SW480 (cell line): ENCODE measurements at places on chromosomes 12 and 14.

DNA sequence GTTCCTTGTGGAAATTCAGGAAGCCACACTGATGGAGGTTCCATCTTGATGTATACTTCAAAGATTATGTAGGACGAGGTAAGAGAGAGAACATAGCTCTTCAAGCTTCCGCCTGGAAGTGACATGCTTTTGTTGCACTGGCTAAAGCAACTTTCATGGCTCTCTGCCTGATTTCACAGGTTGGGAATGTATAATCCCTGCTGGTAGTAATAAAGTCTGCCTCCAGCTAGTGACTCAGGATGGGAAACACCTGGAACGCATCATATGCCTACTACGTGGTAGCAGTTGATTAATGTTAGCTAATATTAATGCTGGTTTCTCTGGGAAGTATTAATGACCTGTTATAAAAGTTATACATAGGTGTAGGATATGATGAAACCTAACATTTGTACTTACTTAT, 71.1 kb downstream of the PELI2 start:
- no peak for DNase-seq

DNA sequence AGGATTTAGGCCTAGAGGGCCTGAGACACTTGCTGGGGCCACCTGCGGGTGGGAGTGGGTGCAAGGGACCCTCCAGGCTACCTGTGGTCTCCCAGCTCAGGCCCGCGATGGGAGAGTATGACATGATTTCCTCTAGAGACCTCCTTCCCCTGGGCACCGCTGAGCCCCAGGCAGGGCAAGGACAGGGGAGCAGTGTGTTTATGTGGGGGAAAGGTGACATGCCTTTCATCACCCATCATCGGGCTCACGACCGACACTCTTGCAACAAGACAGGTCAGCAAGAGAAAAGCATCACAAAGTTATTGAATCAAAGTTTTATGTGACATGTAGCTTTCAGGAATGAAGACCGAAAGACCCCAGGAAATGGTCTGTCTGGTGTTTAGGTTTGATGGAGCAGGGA, 19.9 kb downstream of the SH2B3 start:
- peak; percentile 53 for DNase-seq

GRCh38 chr12:122291431-122291830, 25.1 kb upstream of the VPS33A start:
- no peak for DNase-seq

DNA sequence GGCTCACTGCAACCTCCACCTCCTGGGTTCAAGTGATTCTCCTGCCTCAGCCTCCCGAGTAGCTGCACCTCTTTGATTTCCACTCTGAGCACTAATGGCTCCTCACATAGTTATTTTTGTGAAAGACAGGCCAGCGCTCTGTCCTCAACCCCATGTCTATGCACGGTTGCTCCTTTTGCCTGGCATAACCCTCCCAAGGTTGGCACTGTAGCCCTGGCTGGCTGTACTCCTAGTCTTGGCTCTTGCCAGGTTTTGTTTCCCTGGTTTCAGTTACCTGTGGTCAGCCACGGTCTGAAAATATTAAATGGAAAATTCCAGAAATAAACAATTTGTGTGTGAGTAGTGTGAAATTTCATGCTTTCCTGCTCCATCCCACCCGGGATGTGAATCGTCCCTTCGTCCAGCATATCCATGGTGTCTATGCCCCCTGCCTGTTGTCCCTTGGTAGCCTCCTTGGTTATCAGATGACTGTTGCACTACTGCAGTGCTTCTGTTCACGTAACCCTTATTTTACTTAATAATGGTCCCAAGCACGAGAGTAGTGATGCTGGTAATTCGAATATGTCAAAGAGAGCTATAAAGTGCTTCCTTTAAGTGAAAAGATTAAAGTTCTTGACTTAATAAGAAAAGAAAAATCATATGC, 12.3 kb upstream of the DCD start:
- no peak for DNase-seq

DNA sequence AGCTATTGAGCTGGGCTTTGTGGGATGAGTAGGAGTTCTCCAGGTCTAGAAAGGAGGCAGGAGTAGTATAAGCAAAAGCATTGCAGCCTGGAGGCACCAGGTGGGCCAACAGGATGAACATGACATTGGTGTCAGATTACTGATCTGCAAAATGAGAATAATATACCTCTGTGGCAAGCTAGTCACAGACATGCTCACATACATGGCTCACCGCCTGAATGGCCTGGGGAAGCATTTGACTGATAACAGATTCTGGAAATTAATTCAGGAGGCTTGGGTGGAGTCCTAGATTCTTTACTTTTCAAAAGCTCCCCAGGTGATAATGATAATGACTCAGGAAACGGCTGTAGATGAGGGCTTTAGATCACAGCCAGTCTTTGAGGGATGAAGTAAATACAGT, 709 bp downstream of the TCL1B start:
- DNase-seq, result no peak

DNA sequence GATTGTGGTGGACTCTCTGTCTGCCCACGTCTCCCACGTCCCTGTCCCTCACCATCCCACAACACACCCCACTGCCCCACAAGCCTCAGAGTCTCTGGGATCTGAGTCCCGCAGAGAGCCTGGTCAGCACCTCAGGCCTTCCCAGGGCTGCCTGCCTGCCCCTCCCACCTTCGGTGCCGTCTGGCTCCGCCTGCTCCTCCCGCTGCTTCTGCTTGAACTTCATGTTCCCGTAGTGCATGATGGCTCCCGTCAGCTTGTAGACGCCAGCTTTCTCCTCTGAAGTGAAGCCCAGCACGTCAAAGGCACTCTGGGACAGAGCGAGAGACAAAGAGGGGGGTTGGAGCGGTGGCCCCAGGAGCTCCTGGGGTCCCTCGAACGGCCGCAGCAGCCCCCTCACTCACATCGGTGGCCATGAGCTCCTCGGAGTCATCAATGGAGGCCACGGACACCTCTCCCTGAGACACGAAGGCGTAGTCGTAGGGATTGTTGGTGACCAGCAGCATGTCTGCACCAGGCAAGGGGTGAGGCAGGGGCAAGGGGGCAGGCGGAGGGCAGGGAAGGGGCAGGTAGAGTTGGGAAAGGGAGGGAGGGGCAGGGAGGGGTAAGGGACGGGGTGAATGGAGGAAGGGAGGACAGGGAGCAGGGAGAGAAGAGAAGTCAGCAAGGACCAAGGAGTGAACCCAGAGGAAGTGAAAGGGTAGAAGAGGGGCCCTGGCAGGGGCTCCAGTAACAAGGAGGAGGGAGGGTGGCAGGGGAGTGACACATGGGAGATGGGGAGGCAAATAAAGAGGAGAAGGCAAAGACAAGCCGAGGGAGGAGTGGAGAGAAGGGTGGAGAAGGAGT, 5.6 kb downstream of the MYH6 start:
- no peak for DNase-seq

GRCh38 chr14:91385697-91386096, 31.9 kb downstream of the CCDC88C start:
- DNase-seq, result no peak

DNA sequence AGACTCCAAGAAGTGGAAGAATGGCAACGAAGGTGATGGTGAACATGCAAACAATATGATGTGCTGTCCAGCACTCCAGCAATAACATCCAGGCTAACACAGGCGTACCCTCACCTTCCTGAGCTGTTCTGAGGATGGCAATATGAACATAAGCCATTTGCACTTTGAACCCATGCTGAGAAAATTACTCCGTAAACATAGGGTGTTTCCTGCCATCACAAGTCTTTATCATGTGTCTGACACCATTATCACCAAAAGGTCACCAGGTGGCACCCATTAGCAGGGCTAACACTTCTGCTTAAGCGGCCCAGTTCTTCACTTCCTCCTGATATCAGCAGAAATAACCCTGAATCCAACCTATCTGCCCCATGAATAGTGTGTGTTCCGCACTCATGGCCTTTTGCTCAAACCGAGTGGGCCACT, 482.8 kb downstream of the MED13L start:
- peak; percentile 9 for DNase-seq

DNA sequence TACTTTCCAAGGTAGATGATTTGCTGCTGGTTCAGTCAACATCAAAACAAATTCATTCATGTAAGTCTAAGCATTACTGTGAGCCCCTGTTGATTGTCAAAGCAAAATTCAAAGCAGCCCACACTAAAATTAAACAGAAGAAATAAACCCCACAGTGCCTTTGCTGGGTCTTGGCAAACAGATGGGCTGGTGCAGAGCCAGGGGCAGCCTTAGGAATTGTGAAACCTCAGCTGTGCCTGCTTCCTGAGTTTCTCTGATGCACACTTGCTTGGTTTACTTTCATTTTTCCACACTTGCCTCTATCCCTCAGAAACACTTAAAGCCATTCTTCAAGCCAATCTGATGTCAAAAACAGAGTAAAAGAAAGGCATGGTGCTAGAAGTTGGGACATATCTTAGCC, 6.6 kb upstream of the PLEKHG7 start:
- DNase-seq, result no peak

DNA sequence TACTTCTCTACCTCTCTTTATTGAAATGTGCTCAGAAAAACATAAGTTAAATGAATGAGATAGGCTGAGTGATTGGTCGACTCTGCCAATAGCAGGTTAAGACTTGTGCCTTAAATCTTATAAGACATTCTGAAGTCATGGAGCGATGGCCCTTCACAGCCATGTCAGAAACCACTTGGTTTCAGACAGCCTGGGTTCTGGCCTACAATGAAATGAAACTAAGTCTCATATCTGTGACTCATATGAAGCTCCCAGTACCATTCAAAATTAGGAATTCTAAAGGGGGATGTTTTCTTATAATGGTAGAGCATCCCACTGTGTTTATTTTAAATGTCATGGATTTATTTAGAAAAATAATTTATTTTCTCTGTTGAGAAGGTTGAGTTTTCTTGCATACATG, 42.6 kb downstream of the PLXNC1 start:
- no peak for DNase-seq

- DNase-seq, result no peak
Measured at GRCh38 chr14:68606176-68606575, 186.7 kb downstream of the ZFP36L1 start.

DNA sequence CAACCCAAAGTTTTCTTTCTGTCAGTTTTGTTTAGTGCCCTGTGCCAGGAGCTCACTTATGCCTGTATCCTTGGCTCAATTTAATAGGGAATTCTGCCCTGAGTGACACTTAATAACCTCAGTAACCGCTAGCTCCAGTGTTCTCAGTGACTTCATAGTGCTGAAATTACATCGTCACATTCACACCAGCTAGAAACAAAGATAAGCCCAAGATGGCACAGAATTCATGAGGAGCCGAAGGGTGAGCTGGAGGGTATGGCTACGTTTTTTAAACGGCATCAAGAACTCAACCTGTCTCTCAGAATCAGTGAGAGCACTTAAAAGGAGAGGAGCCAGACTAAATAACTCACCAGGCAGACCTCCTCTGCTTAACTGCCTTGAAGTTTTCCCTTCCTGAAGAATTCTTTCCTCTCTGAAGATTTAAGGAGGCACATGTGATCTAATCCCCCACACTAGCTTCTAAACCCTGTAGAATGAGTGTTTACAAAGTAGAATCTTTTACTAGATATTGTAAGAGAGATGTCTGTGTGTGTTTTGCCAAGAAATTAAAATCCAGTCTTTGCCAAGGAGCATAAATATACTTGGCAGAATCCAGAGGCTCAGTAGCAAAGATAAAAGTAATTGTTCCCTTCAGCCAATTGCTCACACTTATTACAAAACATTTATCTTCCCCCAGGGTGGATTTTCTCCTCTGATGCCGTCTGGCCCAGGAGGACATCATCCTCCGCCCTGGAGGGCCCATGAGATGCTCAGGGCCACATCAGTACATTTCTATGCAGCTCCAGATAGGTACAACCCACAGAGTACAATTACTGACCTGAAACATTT, 37.3 kb downstream of the PTGER2 start:
- DNase-seq, result no peak

GRCh38 chr14:24848102-24848790, 201.7 kb downstream of the STXBP6 start:
- DNase-seq, result no peak
